Psoas muscle (tissue), 8 donors: ENCODE measurements at places on chromosomes 1 and 21.

GRCh38 chr1:243595527-243596210 is 254.4 kb downstream of the AKT3 start:
- no peaks in the 10 kb centered on the region for H3K4me1 ChIP-seq
- H3K4me3 ChIP-seq: no peak overlapping the region
- H3K27me3 ChIP-seq: no peaks in the 10 kb centered on the region
- H3K27ac ChIP-seq: no peak overlapping the region
- DNase-seq: no peak

- peak overlapping the region; percentile 85 for H3K27ac ChIP-seq
- H3K36me3 ChIP-seq: no peaks in the 10 kb centered on the region
- DNase-seq: no peak
- peaks cover 4% of the 10 kb centered on the region for H3K4me1 ChIP-seq
Measured at GRCh38 chr1:1020415-1021009, 592 bp downstream of the AGRN start.

GRCh38 chr1:205928317-205928716 is 14.9 kb downstream of the SLC26A9 start:
- no peaks in the 10 kb centered on the region for H3K27me3 ChIP-seq
- H3K4me3 ChIP-seq: no peak overlapping the region
- no peak overlapping the region for H3K27ac ChIP-seq
- H3K4me1 ChIP-seq: peaks cover 3% of the 10 kb centered on the region

GRCh38 chr1:159421821-159422220 is 10.2 kb upstream of the OR10J4 start:
- H3K4me3 ChIP-seq: no peak overlapping the region
- no peak overlapping the region for H3K27ac ChIP-seq
- no peaks in the 10 kb centered on the region for H3K4me1 ChIP-seq
- DNase-seq: no peak
- no peaks in the 10 kb centered on the region for H3K27me3 ChIP-seq

GRCh38 chr1:56578963-56579875 is at the start of gene PLPP3:
TSS of gene PLPP3 (minus strand) at chr1:56579563. CDS start at chr1:56579016, 547 bp downstream.
- no peaks in the 10 kb centered on the region for H3K27me3 ChIP-seq
- peak within 1 kb of the TSS; percentile 91 for H3K27ac ChIP-seq
- DNase-seq: peak; percentile 83
- H3K4me1 ChIP-seq: peaks cover 39% of the 10 kb centered on the region
- no peaks in the 10 kb centered on the region for H3K36me3 ChIP-seq
